Activated T-helper 2 cell treated with anti-CD3 and anti-CD28 coated beads, Interferon-gamma antibody, Interleukin-2, Interleukin-4, amounts not matched to agents 10 μg/mL and 5 μg/mL and 100 μg/mL, durations not matched to agents 14 hours and 24 hours and 36 hours (primary cell): ENCODE measurements at places on chromosomes 6 and 20. TPM values are rescaled to one million over a fixed set of nuclear protein-coding genes. Genes with fewer than 3 reads are reported as not detected.

Gene TMEM217
- total RNA-seq = 4.5 and 4.8 TPM in 2 replicates

Gene RAMACL
- total RNA-seq = 0.32 TPM in 1 of 2 replicates, not detected in the other

Gene OVOL2
- not detected in 2 replicates for total RNA-seq

Gene PRR18
- 0.14 and 0.25 TPM in 2 replicates for total RNA-seq

Gene HRH3
- not detected in 2 replicates for total RNA-seq

Gene LINC00237
- total RNA-seq = not detected in 2 replicates

Gene HAO1
- not detected in 2 replicates for total RNA-seq

Gene PDE10A
- total RNA-seq = 0.05 TPM in 1 of 2 replicates, not detected in the other

Gene MAP7
- 0.94 and 1.2 TPM in 2 replicates for total RNA-seq

Gene MICA
- 5.6 and 6.0 TPM in 2 replicates for total RNA-seq

Gene UBE2J1
- 34.4 and 34.8 TPM in 2 replicates for total RNA-seq

Gene DSTN
- total RNA-seq = 61.2 and 64.3 TPM in 2 replicates

Gene MAN1A1
- total RNA-seq = 43.8 and 45.0 TPM in 2 replicates

Gene COL21A1
- total RNA-seq = not detected in 2 replicates

Gene ACSS1
- 15.1 and 15.5 TPM in 2 replicates for total RNA-seq

Gene GNAS-AS1
- 1.7 and 1.9 TPM in 2 replicates for total RNA-seq

Gene SCGN
- not detected in 2 replicates for total RNA-seq

Gene KIAA1755
- not detected in 2 replicates for total RNA-seq

Gene SOBP
- total RNA-seq = 0.02 and 0.18 TPM in 2 replicates

Gene OR2J3
- total RNA-seq = not detected in 2 replicates

Gene NKAPL
- total RNA-seq = not detected in 2 replicates

Gene ROS1
- total RNA-seq = not detected in 2 replicates

Gene KIF25
- not detected in 2 replicates for total RNA-seq

Gene GMPR
- 1.0 and 1.1 TPM in 2 replicates for total RNA-seq

Gene PLG
- total RNA-seq = 0.18 and 0.23 TPM in 2 replicates

Gene DEFB132
- total RNA-seq = not detected in 2 replicates

Gene SLC22A2
- not detected in 2 replicates for total RNA-seq

Gene FAM209B
- total RNA-seq = 0.97 and 1.8 TPM in 2 replicates

Gene FAM217A
- total RNA-seq = not detected in 2 replicates

Gene TPBG
- 0.07 TPM in 1 of 2 replicates, not detected in the other for total RNA-seq

Gene COL9A1
- not detected in 2 replicates for total RNA-seq

Gene GZF1
- 9.6 and 13.2 TPM in 2 replicates for total RNA-seq

Gene C20orf204
- total RNA-seq = 3.8 and 4.3 TPM in 2 replicates

Gene PNPLA1
- not detected in 2 replicates for total RNA-seq

Gene CENPW
- total RNA-seq = 54.7 and 54.8 TPM in 2 replicates

Gene CLDN20
- total RNA-seq = 0.21 TPM in 1 of 2 replicates, not detected in the other

Gene MUC22
- total RNA-seq = not detected in 2 replicates

Gene MAK
- total RNA-seq = 0.41 and 0.71 TPM in 2 replicates

Gene EYA4
- not detected in 2 replicates for total RNA-seq

Gene POM121L2
- not detected in 2 replicates for total RNA-seq

Gene KCNB1
- total RNA-seq = 0.05 TPM in 1 of 2 replicates, not detected in the other

Gene SLC44A4
- 0.18 TPM in 1 of 2 replicates, not detected in the other for total RNA-seq

Gene RARS2
- 23.3 and 23.5 TPM in 2 replicates for total RNA-seq

Gene SNAP25
- total RNA-seq = 14.2 and 15.2 TPM in 2 replicates

Gene SLC17A3
- total RNA-seq = 1.6 TPM in 2 replicates

Gene DBNDD2
- 12.3 and 12.8 TPM in 2 replicates for total RNA-seq

Gene RAET1L
- total RNA-seq = not detected in 2 replicates
